ENCODE measurements at places on chromosomes 6 and 20.

DNA sequence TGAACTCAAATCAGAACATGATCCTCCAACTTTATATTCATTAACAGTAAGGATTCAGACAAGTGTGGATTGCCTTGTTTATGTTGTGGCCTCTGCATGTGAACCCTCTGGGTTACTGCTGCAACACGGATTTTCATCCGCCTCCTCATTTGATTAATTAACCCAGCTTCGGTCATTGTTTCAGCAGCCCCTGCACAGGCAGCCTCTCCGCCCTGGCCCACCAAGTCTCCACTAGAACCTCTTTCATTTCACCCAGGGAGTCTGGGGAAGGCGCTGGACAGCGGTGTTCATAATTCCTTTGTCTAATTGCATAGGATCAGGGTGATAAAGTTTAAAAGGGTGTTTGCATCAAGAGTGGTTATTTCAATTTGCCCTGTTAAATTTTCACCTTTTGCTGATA, 15.7 kb downstream of the NKX2-2 start:
- DNase-seq = no peak

DNA sequence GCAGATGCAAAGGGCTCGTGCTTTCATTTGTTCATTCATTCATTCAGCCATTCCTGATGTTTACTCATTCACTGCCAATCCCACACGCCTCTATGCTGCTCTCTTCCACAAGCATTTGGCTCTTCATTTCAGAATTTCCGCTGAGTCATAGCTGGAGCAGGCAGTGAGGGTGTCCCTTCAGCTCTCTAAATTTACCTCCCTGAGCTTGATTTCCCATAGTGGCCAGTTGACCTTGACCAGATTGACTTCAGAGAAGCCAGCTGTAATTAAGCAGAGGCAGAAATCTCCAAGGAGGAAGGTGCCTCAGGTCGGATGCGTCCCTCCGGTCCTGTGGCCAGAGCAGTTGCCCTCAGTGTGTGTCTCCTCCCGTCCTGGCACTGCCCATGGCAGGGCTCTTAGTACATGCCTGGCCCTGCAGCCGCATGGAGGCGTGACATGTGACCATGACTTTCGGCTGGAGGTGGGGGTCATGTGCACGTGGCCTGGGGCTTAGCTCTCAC, 267.2 kb upstream of the ECI2 start:
- no peak for DNase-seq

GRCh38 chr6:7232351-7232750, 80.6 kb downstream of the SSR1 start:
- DNase-seq = no peak

- no peak for DNase-seq
These were observed 59.7 kb upstream of the TMEM181 start for GRCh38 chr6:158500016-158500735.

GRCh38 chr6:109373331-109373730, 8.9 kb downstream of the CD164 start:
- DNase-seq = no peak

- DNase-seq = no peak
These were observed 389.5 kb downstream of the CBLN4 start for GRCh38 chr20:55615818-55616217.

GRCh38 chr20:53859684-53860083, 210.7 kb downstream of the BCAS1 start:
- no peak for DNase-seq

- DNase-seq = no peak
These were observed 79.4 kb downstream of the THEMIS start for GRCh38 chr6:127821431-127821830.

GRCh38 chr6:163750431-163751031, 336.0 kb downstream of the QKI start:
- no peak for DNase-seq

GRCh38 chr20:60632391-60633262, 619.4 kb upstream of the CDH4 start:
- DNase-seq = no peak

GRCh38 chr6:84156306-84156705, 71.1 kb downstream of the CEP162 start:
- no peak for DNase-seq

DNA sequence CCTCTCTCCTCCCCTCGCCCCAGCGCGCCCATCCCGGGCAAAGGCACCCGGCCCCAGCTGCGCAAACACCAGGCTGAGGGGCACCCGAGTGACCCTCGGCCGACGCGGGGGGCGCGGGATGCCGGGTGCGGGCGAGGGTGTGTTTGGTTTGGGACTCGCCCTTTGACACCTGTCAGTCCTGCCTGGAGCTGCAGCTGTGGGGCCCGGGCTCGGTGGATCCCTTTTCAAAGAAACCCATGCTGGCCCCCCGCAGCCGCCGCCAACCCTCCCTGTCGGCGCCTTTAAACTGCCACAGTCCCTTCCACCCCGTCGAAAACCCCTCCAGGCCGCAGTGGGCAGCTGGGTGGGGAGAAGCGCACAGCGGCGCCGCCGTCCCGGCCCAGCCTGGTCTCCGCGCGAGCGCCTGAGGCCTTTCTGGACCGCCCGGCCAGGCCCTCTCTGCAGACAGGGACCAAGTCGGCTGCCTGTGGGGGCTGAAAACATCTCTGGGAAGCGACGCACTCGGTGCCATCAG, 5.5 kb downstream of the FOXQ1 start:
- no peak for DNase-seq
